ENCODE measurements at places on chromosomes 16 and 17.

GRCh38 chr16:56726283-56726682, 3.6 kb upstream of the NUP93 start:
- no peak for DNase-seq

- no peak for DNase-seq
Measured at GRCh38 chr16:25481636-25482035, 210.1 kb upstream of the HS3ST4 start.

- no peak for DNase-seq
Measured at GRCh38 chr17:19546289-19547065, 12.8 kb downstream of the SLC47A1 start.

- no peak for DNase-seq
Measured at GRCh38 chr16:12311309-12311708, 334.8 kb downstream of the SNX29 start.

DNA sequence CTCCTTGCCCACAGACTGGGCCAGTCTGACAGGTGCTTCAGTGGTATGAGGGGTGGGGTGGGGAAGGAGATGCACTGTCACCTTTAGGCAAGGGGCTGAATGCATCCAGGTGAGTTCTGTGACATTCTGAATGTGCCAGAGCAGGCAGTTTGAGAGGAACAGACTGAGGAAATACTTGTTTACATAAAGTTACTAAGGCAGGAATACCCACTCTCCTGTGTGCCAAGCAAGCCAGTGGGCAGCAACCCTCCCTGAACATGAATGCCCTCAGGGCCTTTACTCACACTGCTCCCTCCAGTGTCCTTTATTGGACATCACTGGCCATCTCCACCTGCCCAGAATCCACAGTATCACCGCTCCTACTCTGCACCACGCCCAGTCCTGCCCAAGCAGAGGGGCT, 33.1 kb upstream of the ULK2 start:
- DNase-seq = no peak

- DNase-seq = no peak
Measured at GRCh38 chr16:19344224-19344801, 58.8 kb downstream of the CLEC19A start.

GRCh38 chr17:49637050-49637449, 40.8 kb downstream of the SPOP start:
- DNase-seq = no peak

GRCh38 chr16:817001-817906, 16.7 kb upstream of the GNG13 start:
- no peak for DNase-seq

GRCh38 chr17:1082579-1082978, 85.7 kb downstream of the TIMM22 start:
- no peak for DNase-seq

DNA sequence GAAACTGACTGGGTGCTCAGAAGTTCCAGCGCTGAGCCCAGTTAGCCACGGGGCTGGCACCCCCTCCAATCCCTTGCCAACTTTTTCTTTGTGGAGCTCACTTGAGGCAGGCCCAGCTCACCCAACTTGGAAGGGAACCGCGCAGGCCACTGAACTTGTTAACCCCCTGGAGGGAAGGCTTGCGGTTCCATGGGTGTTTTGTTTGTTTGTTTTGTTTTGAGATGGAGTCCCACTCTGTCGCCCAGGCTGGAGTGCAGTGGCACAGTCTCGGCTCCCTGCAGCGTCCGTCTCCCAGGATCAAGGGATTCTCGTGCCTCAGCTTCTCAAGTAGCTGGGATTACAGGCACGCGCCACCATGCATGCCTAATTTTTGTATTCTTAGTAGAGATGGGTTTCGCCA, 34.1 kb upstream of the NDRG4 start:
- DNase-seq = no peak

GRCh38 chr16:79476580-79476979, 124.0 kb downstream of the MAF start:
- DNase-seq = no peak

- no peak for DNase-seq
Measured at GRCh38 chr17:40633871-40634270, 13.7 kb downstream of the SMARCE1 start.

DNA sequence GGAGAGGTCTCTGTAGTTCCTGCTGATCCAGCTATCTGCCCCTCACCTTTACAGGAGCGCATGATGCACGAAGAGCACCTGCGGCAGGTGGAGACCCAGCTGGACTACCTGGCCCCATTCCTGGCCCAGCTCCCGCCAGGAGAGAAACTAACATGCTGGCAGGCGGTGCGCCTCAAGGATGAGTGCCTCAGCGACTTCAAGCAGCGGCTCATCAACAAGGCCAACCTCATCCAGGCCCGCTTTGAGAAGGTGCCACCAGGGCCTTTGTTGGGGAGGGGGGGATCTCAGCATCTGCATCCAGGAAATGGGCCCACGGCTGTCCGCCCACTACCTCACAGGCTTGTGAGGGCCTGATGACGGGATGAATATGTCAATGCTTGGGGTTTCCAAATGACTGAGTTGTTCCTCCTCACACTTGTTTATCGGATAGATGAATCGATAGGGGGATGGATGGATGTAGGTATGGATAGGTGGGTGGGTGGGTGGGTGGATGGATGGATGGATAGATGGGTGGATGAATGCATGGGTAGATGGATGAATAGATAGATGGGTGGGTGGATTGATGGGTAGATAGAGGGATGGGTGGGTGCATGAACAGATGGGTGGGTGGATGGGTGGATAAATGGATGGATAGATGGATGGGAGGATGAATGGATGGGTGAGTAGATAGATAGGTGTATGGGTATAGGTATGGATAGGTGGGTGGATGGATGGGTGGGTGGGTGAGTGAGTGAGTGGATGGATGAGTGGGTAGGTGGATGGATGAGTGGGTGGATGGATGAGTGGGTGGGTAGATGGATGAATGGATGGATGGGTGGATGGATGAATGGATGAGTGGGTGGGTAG, 7.0 kb upstream of the KATNB1 start:
- DNase-seq = no peak
